Stimulated activated CD8-positive, alpha-beta memory T cell treated with anti-CD3 and anti-CD28 coated beads, Interleukin-7, amount 100 ng/mL, for 1 hour (primary cell): ENCODE measurements at places on chromosomes 12 and 14.
A peak's percentile ranks its signal among the peaks of the same experiment; 100 is the strongest.

- no peak for DNase-seq
Observed at GRCh38 chr12:586318-587071, 76.8 kb downstream of the NINJ2 start.

GRCh38 chr12:100733817-100734593 is 60.6 kb upstream of the ANO4 start:
- no peak for DNase-seq

- peak; percentile 53 for DNase-seq
Observed at GRCh38 chr12:124992874-124993625, 395 bp upstream of the BRI3BP start.

- no peak for DNase-seq
Observed at GRCh38 chr12:93370947-93371346, 6.8 kb upstream of the NUDT4 start.

- no peak for DNase-seq
Observed at GRCh38 chr12:53516758-53517455, 9.6 kb upstream of the NPFF start.

- DNase-seq, result no peak
Observed at GRCh38 chr12:48119834-48120195, 651 bp downstream of the PFKM start.

GRCh38 chr12:100868487-100868886 is 73.9 kb downstream of the ANO4 start:
- no peak for DNase-seq

GRCh38 chr14:103819503-103820307 is 27.7 kb downstream of the PPP1R13B start:
- no peak for DNase-seq

- DNase-seq, result no peak
Observed at GRCh38 chr12:22437031-22437806, 102.7 kb upstream of the ST8SIA1 start.

- DNase-seq, result no peak
Observed at GRCh38 chr12:69440016-69440415, 30.2 kb upstream of the FRS2 start.

- no peak for DNase-seq
Observed at GRCh38 chr14:67916430-67916829, 96.9 kb downstream of the RAD51B start.

DNA sequence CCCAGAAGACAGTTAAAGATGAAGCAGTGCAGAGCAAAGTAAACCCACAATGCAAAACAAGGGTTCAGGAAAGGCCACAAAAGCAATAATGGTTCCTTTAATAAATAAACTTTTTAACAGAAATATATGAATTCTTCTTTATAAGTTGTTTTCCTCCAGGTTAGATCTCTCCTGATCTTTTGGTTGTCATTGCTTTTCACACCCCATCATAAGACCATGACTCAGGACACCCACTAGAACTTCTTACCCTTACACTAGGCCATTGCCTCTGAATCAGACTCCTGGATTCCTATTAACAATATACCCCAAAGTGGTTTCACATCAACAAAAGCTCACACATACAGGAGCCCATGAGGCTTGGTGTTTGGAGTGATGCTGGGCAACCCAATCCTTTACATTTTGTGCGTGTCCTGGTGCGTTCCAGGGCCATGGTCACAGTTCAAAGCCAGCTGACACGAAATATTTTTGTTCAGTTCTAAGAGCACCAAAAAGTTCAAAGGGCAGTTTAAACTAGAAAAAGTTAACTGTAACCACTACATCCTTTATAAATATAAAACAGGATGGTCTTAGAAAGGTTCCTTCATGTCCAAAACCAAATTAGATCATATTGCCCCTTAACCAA is 187.0 kb downstream of the EPS8 start:
- no peak for DNase-seq

- DNase-seq, result no peak
Observed at GRCh38 chr12:121872546-121873215, 14.0 kb upstream of the HPD start.

DNA sequence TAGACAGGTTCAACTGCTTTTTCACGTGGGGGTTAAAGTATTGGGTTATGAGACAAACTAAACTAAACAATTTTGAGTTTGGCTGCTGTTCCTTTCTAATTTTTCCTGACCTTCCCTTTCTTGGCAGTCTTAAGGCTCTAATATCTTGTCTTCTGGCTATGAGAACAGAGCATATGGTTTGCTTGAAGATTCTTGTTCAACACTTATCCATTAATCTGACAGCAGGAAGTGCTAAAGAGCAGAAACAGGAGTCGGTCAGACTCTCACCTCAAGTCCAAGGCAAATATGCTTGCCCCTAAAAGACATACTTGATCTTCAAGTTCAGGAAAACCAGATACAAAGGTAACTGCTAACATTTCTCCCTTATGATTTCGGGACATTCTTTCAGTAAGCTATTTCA is 52.6 kb upstream of the KCNJ8 start:
- DNase-seq, result no peak

DNA sequence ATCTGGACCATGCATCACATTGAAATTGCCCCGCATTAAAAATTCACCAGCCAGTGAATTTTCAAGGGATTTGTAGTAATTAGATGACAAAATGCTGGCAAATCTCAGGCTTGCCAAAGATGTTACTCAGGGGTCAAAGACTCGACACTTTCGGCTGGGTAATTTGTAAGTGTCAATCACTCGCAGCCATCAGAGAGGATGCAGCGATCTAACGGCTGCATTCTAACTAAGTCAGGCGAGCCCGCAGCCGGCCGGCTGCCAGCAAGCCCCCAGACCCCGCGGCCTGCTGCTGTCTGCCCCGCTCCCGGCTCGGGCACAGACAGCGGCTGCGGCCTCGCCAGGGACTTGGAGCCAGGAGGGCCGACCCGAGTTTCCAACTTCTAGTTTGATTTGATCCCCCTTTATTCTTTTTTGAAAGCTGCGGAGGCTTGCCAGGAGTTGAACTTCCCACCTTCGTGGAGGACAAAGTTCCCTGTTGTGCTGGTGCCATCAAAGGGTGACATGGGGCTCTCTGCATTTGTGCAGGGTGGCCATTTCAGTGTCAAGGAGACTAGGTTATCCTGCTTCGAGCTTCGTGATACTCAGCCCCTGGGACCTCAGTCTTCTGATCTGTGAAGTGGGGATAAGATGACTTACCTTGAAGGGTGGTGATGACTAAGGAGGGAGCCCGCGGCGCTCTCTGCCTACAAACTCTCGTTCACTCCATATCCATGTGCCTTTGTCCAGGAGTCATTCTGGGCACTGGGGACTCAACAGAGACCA is 169.9 kb downstream of the RBM19 start:
- no peak for DNase-seq

DNA sequence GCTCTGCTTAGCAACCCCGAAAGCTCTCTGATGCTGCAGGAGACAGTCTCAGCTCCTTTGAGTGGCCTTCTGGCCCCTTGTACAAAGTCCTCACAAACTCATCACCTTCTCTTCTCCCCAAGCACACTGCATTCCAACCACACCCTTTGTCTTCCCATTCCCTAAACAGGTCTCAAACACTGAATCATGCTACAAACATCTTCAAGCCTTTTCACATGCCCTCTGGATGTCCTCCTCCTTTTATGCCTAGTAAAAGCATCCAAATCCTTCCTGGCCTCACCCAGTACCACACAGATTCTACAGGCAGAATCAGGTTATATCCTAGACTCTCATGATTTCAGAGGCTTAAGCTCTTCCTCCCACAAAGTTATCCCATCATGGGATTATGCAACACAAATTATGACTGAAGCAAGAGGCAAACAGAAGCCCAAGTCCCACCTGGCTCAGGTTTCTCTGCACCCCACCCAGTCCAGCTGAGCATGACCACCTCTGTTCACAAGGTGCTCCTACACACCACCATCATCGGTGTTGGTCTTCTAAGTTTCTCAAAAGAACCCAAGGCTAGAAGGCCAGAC is 61.4 kb upstream of the PCED1B start:
- DNase-seq, result no peak

- DNase-seq, result no peak
Observed at GRCh38 chr14:42140831-42141279, 534.2 kb downstream of the LRFN5 start.

- DNase-seq, result no peak
Observed at GRCh38 chr14:57051633-57052032, 217.1 kb downstream of the EXOC5 start.

DNA sequence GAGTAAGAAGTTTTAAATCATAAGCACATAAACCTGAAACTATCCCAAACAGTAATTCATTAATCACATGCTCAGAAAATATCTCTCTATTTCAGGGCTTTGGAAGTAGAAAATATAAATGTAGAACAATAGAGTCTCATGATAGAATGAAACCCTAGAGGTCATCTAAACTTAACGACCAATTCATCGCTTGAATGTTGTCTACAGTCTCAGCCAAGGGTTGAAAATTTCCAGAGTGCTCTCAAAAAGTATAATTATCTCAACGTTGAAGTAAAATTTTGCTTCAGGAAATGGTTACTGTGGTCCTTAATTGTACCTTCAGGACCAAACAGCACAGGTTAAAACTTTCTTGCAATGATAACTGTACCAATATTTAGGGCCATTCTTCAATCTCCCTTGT is 1053.6 kb upstream of the SEL1L start:
- DNase-seq, result no peak

DNA sequence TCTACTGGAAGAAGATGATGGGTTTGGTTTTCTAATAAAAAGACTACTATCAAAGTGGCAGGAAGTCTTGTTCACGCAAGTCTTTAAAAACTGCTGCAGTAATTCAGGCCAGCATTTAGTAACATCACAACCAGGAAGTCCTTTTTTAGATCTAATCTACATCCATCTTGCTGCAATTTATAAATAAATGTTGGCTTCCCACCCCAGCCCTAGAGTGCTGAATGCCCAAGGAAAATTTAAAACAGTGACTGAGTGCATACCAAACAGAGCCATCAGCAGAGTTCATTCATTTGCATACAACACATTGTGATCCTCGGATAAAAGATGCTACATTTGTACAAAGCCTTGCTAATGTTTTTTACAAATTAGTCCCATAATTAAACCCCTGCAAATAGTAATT is 72.1 kb downstream of the PHLDA1 start:
- DNase-seq, result no peak

DNA sequence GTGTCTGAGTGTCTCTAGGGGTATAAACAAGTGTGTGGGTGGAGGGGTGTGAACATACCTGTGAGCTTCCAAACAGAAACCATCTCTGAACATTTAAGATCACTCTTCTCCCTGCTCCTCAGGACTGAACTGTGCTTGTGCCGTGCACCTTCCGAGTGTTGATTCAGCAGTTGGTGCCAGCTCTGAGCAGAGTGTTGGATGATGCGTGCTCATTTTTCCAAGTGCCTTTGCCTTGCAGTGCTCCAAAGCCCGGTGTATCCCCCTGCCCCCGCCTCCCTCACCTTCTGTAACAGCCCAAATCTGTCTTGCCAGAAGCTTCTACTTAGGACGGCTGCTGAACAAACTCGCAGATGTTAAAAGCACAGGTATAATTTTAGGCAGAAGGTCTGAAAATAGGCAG is 4.4 kb downstream of the WSCD2 start:
- DNase-seq, result no peak

DNA sequence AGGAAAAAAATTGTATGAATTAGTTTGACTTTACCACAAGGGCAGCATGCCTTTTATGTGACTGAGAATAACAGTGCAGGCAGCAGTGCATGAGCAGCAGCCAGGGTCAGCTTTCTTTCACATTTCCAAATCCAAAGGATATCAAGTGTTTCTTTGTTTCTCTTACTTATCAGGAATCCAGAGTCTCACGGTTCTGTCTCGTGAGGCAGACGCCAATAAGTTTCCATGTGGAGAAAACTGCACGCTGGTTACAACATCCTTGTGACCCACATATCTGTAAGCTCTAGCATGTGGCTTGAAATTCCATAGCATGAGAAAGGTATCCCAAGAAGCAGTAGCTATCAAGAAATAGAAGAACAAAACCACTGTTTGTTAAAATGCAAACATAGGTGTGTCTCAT is 27.6 kb downstream of the GALNT4 start:
- no peak for DNase-seq
